Heart right ventricle (tissue), 16 donors: ENCODE measurements at places on chromosomes 12 and 14. TPM values are rescaled to one million over a fixed set of nuclear protein-coding genes. Genes with fewer than 3 reads are reported as not detected.

DNA sequence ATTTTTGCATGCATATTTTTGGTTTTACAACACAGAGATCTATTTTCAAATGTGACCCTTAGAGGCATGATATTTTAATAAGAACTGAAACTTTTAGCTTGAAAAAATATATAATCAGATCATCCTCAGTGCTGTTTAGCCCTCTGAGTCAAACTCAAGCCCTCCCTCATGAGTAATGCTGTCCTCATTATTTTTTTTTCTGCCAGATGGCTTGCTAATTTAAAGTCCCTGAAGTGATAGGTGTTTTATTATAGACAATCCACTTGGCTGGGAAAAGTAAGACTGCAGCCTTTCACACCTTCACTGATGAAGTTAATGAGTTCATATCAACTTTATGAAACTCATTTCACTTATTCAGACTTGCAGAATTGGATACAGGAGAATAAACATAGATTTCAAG is 227.7 kb downstream of the SLC16A7 start:
- no peak overlapping the region for H3K27ac ChIP-seq
- no peak for DNase-seq
- H3K4me1 ChIP-seq = no peaks in the 10 kb centered on the region
- H3K4me3 ChIP-seq = no peak overlapping the region
- H3K27me3 ChIP-seq = no peaks in the 10 kb centered on the region

GRCh38 chr14:36820111-36820709 is 158.6 kb downstream of the PAX9 start:
- no peak for DNase-seq
- no peaks in the 10 kb centered on the region for H3K27me3 ChIP-seq
- no peaks in the 10 kb centered on the region for H3K4me1 ChIP-seq
- no peaks in the 10 kb centered on the region for H3K36me3 ChIP-seq
- H3K27ac ChIP-seq = no peak overlapping the region

Gene GPX2
- total RNA-seq = not detected

GRCh38 chr14:37932008-37932407 is 275.7 kb upstream of the SSTR1 start:
- DNase-seq = no peak
- no peaks in the 10 kb centered on the region for H3K36me3 ChIP-seq
- H3K4me3 ChIP-seq = no peak overlapping the region

DNA sequence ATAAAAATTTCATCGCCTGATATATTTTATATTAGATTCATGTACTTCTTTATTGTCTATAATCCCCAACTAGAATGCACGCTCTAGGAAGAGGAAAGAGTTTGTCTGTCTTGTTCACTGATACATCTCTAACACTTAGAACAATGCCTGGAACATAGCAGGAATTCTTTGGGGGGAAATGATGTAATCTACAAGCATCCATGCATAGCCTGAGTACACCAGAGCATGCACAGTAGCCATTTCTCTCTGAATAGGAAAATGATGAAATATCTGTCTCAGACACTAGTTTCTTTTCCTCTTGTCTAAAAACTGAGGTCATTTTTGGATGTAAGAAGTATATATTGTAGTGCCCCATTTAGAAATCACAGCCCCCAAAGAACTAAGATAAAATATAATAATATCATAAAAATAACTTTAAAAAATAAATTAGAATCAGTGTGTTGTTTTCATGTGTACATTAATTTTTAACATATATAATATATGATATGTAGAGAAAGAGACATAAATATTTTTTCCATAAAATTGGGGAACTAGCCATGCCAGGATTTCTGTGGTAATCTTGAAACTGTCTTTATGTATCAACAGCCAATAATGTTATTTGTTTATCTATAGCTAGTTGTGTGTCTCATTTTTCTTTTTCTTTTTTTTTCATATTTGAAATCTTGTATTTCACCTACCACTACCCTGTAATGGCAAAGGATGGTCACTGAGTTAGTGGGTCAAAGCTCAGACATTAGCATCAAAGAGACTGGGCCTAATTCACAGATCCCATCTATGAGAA is 155.6 kb upstream of the TMCC3 start:
- no peaks in the 10 kb centered on the region for H3K36me3 ChIP-seq
- no peak for DNase-seq
- no peaks in the 10 kb centered on the region for H3K27me3 ChIP-seq
- no peak overlapping the region for H3K4me3 ChIP-seq
- no peak overlapping the region for H3K27ac ChIP-seq

DNA sequence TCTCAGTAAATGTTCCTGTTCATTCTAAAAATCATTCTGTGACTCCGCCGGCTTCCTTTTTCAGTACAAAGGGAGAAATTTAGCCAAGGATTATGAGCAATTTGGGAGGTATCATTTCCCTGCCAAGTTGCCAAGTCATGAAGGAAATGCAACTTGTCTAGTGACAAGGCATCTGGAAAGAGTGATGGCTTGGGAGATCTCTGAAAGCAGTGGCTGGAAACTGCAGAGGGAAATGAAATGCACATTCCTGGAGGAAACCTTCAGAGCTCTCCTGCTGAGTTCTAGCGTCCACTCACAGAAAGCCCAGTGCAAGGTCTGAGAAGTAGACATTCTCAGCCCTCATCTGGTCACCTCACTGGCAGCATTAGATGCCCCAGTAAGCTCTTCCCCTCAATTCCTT is 91.7 kb downstream of the GALC start:
- H3K4me3 ChIP-seq = no peak overlapping the region
- peaks cover 24% of the 10 kb centered on the region for H3K27me3 ChIP-seq
- H3K27ac ChIP-seq = no peak overlapping the region
- H3K36me3 ChIP-seq = no peaks in the 10 kb centered on the region
- H3K4me1 ChIP-seq = no peaks in the 10 kb centered on the region
- DNase-seq = no peak

DNA sequence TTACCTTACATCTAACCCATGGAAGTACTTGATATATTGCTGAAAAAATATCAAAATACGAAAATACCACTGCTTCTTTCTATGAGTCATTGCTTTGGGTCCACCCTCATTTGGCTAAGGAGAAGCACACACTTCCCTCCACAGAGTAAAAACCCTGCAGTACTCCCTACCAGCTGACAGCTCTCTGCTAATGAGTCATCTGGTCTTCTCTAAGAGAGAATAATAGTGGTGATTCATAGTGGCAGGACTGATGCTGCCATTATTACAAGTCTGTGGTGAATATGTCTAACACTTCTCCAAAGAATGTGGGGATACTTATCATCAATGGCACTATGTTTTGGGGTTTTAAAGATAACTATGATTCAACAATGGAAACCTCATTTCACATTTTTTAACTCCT is 90.7 kb downstream of the PPFIA2 start:
- no peak for DNase-seq
- no peaks in the 10 kb centered on the region for H3K36me3 ChIP-seq
- H3K4me1 ChIP-seq = no peaks in the 10 kb centered on the region
- H3K27me3 ChIP-seq = no peaks in the 10 kb centered on the region
- no peak overlapping the region for H3K4me3 ChIP-seq

Gene SALL2
- 4.3 TPM for total RNA-seq

- H3K27me3 ChIP-seq = no peaks in the 10 kb centered on the region
- no peaks in the 10 kb centered on the region for H3K4me1 ChIP-seq
- DNase-seq = no peak
- no peak overlapping the region for H3K4me3 ChIP-seq
- no peaks in the 10 kb centered on the region for H3K36me3 ChIP-seq
- H3K27ac ChIP-seq = no peak overlapping the region
Observed at GRCh38 chr12:131197490-131197889, 243.8 kb downstream of the ADGRD1 start.

DNA sequence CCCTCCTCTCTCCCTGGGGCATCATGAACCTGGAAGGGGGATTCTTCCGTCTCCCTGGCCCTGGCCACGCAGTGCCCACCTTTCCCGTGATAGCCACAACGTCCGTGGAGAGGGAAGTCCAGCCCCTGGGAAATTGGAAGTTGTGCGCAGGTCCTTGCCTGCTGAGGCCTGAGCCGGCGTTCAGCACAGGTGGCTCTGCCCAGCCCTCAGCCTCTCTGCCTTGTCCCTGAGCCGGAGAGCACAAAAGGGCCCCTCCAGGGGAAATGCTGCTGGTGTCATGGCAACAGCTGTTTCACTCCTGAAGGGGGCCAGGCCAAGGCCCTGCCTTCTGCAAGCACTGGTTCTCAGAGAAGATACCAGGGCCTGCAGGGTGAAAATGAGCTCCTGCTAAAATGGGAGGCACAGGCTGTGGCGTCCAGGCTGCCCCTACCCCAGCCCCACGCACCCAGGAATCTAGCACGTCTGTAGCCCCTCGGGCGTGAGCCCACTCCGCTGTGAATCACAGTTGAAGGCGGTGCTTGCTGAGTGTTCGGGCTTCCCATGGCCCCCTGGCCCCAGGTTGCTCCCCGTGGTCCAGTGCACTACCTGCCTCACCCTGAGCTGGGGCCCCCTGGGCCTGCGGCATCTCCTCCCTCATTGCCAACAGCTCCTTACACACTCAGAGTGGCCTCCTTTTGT is 149.4 kb downstream of the ADGRD1 start:
- DNase-seq = no peak
- no peaks in the 10 kb centered on the region for H3K27me3 ChIP-seq
- no peak overlapping the region for H3K27ac ChIP-seq
- H3K36me3 ChIP-seq = peaks cover 15% of the 10 kb centered on the region

Gene TAS2R10
- not detected for total RNA-seq

- no peak overlapping the region for H3K27ac ChIP-seq
- peaks cover 5% of the 10 kb centered on the region for H3K27me3 ChIP-seq
- H3K4me3 ChIP-seq = no peak overlapping the region
Observed at GRCh38 chr14:96112032-96112431, 72.9 kb downstream of the C14orf132 start.

DNA sequence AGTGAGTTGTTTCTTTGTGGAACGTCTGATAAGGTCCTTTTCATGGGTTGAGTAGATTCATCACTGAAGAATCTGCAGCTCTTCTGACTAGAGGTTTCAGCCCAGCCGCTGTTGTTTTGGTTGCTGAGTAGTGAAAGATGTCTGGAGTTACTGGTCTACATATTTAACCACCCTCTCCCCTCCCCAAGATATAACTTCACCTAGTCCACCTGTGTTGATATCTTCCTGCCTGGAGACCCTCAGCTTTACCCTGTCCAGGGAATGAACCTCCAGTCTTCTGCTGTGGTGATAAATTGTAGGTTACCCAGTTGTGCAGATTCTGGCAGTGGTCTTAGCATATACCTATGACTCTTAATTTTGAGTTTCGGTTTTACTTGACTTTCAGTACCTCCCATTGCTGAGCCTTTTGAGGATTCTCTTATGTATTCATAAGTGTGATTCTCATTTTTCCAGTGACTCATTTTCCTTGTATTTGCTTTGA is 62.9 kb downstream of the CCDC91 start:
- H3K4me3 ChIP-seq = no peak overlapping the region
- no peaks in the 10 kb centered on the region for H3K36me3 ChIP-seq
- no peak overlapping the region for H3K27ac ChIP-seq
- DNase-seq = no peak

- H3K4me1 ChIP-seq = no peaks in the 10 kb centered on the region
- H3K4me3 ChIP-seq = no peak overlapping the region
- H3K27ac ChIP-seq = no peak overlapping the region
- H3K36me3 ChIP-seq = no peaks in the 10 kb centered on the region
- no peak for DNase-seq
- no peaks in the 10 kb centered on the region for H3K27me3 ChIP-seq
Observed at GRCh38 chr12:22562036-22563028, 18.0 kb upstream of the C2CD5 start.

- no peak overlapping the region for H3K4me3 ChIP-seq
- no peaks in the 10 kb centered on the region for H3K4me1 ChIP-seq
- H3K36me3 ChIP-seq = no peaks in the 10 kb centered on the region
- DNase-seq = no peak
- H3K27me3 ChIP-seq = peaks cover 4% of the 10 kb centered on the region
- no peak overlapping the region for H3K27ac ChIP-seq
Observed at GRCh38 chr14:81330619-81331122, 69.5 kb downstream of the STON2 start.

DNA sequence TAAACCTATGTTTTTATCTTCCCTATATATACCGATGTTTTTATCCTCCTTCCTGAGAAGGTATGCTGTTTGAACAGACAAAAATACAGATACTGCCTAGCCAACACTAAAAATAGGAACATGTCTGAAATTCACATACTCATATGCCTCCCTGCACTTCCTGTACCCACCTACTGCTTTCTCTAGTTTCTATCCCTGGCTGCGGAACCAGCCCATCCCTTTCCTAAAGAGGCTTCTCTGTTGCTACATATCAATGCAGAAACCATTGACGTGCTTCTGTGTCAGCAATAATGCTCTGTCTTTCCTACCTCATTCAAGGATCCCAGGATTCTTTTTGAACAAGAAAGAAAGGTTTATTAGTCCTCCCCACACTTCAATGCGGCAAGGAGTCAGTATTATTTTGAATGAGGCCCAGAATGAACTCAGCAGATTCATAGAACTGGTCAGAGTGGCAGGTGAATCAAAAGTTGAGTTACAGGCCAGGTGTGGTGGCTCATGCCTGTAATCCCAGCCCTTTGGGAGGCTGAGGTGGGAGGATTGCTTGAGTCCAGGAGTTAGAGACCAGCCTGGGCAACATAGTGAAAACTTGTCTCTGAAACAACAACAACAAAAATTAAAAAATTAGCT is 67.8 kb upstream of the NAP1L1 start:
- H3K36me3 ChIP-seq = no peaks in the 10 kb centered on the region
- no peak overlapping the region for H3K27ac ChIP-seq
- H3K4me3 ChIP-seq = no peak overlapping the region
- no peak for DNase-seq

DNA sequence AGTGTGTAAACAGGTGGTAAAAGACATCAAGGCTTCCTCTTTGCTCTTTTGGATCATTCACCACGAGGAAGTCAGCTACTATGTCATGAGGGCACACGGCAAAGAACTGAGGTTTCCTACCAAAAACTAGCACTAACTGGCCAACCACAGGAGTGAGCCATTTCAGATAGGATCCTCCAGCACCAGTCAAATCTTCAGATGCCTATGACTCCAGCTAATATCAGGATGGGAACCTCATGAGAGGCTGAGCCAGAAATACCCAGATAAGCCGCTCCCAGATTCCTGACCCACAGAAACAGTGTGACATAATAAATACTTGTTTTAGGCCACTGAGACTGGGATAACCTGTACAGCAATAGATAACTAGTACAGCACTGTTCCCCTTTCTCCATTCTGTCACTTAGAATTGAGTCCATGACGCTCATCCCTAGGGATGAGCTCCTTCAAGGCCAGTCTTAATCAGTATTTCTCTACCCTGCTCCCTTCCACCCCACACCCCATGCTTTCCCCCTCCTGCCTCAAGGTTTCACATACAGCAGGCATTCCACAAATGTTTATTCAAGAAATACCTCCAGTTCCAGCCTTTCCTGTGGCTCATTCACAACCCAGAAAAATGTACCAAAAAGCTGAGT is 68.4 kb downstream of the PPM1H start:
- H3K27ac ChIP-seq = no peak overlapping the region
- H3K4me1 ChIP-seq = peaks cover 25% of the 10 kb centered on the region
- no peak overlapping the region for H3K4me3 ChIP-seq
- H3K36me3 ChIP-seq = no peaks in the 10 kb centered on the region
- DNase-seq = no peak
- H3K27me3 ChIP-seq = no peaks in the 10 kb centered on the region
